ENCODE measurements at places on chromosomes 4 and X.

GRCh38 chr4:134727696-134728095 lies 526.1 kb upstream of the PABPC4L start:
- no peak for DNase-seq

GRCh38 chrX:49059201-49059600 lies 402 bp downstream of the CCDC120 start:
- DNase-seq = no peak

GRCh38 chrX:106952988-106953387 lies 32.8 kb downstream of the CLDN2 start:
- no peak for DNase-seq

- DNase-seq = peak; percentile 45
These were observed 17.3 kb upstream of the TBC1D14 start for GRCh38 chr4:6892190-6892908.

GRCh38 chrX:1392376-1393068 lies 609 bp upstream of the SLC25A6 start:
- peak; percentile 79 for DNase-seq

- DNase-seq = no peak
These were observed 1027.3 kb downstream of the PCDH18 start for GRCh38 chr4:136505020-136505419.

GRCh38 chrX:137771537-137771936 lies 205.6 kb downstream of the ZIC3 start:
- DNase-seq = no peak

Measured in fibroblast of skin of abdomen (primary cell).